ENCODE measurements at places on chromosomes 13 and 19. TPM values are rescaled to one million over a fixed set of nuclear protein-coding genes. Genes with fewer than 3 reads are reported as not detected.

GRCh38 chr13:29801737-29802305 lies 48.6 kb downstream of the UBL3 start:
- no peak overlapping the region for H3K4me3 ChIP-seq
- H3K4me1 ChIP-seq, result no peaks in the 10 kb centered on the region
- no peak for DNase-seq
- H3K27me3 ChIP-seq, result no peaks in the 10 kb centered on the region
- no peaks in the 10 kb centered on the region for H3K36me3 ChIP-seq

DNA sequence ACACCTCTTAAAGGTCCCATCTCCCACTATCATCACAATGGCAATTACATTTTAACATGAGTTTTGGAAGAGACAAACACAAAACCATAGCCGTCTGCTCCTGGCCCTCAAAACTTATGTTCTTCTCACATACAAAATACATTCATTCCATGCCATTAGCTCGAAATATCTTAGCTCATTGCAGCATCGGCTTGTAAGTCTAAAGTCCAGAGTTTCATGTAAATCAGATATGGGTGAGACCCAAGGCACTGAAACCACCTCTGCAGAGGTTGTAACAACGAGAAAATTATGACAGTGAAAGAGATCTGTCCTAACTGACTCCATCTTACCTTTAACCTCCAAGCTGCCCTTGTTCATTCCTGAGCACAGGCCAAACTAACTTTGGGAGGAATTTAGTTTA lies 635.0 kb upstream of the SPRY2 start:
- no peak for DNase-seq
- no peaks in the 10 kb centered on the region for H3K4me1 ChIP-seq
- no peak overlapping the region for H3K4me3 ChIP-seq
- no peaks in the 10 kb centered on the region for H3K27me3 ChIP-seq
- H3K36me3 ChIP-seq, result no peaks in the 10 kb centered on the region

Gene PINLYP
- not detected for total RNA-seq

Gene CCDC122
- total RNA-seq, result 6.8 TPM
